Astrocyte (in vitro differentiated cells and primary cell): ENCODE measurements at places on chromosomes 11 and 22. TPM values are rescaled to one million over a fixed set of nuclear protein-coding genes. Genes with fewer than 3 reads are reported as not detected.

GRCh38 chr22:49796596-49797270 lies 30.9 kb downstream of the BRD1 start:
- H3K4me1 ChIP-seq = no peaks in the 10 kb centered on the region
- H3K4me3 ChIP-seq = no peak overlapping the region
- H3K36me3 ChIP-seq = peaks cover 31% of the 10 kb centered on the region

GRCh38 chr11:34566208-34566551 lies 52.6 kb upstream of the ELF5 start:
- no peak for DNase-seq
- H3K27me3 ChIP-seq = no peaks in the 10 kb centered on the region
- peaks cover 11% of the 10 kb centered on the region for H3K4me1 ChIP-seq
- no peak overlapping the region for H3K4me3 ChIP-seq

DNA sequence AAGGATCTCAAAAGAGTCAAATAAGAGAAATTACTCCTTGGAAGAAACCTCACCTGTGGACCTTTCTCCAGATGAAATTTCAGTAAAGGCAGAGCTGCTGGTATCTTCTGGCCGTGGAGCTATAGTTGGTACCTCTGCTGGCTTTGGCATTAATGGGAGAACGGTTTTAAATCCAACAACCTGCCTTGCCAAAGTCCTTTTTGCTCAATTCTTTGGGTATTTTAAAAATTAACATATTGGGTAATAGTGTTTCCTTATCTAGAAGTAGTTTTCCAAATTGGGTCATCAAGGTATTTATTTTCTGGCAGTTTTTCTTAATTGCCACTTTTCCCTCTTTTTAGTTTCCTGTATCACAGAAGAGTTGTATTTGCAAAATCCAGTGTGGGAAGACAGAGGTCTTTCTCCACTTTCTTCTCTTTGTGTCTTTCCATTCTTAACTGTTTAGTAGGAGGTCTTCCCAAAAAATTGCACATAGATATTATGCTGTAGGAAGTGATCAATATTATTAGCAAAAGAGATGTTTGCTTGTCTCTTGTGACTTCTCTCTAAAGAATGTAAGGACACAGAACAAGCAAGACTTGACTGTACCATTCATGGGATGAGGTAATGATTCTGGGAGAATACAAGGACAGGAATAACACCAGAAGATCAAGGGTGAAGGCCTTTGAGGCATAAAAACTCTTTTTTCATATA lies at the start of gene SAA4:
Gene SAA4, minus strand, starts transcription at position 139 of the 693 bp plus-strand sequence. CDS start 876 bp downstream, outside the sequence.
- no peaks in the 10 kb centered on the region for H3K4me1 ChIP-seq
- no peak within 1 kb of the TSS for H3K27ac ChIP-seq
- no peaks in the 10 kb centered on the region for H3K27me3 ChIP-seq

Gene OR5T3
- not detected in 2 replicates for total RNA-seq

GRCh38 chr11:104246590-104246989 lies 82.6 kb upstream of the PDGFD start:
- H3K36me3 ChIP-seq = no peaks in the 10 kb centered on the region
- H3K4me3 ChIP-seq = no peak overlapping the region
- no peak overlapping the region for H3K27ac ChIP-seq
- no peaks in the 10 kb centered on the region for H3K27me3 ChIP-seq
- H3K4me1 ChIP-seq = no peaks in the 10 kb centered on the region
- no peak for DNase-seq

DNA sequence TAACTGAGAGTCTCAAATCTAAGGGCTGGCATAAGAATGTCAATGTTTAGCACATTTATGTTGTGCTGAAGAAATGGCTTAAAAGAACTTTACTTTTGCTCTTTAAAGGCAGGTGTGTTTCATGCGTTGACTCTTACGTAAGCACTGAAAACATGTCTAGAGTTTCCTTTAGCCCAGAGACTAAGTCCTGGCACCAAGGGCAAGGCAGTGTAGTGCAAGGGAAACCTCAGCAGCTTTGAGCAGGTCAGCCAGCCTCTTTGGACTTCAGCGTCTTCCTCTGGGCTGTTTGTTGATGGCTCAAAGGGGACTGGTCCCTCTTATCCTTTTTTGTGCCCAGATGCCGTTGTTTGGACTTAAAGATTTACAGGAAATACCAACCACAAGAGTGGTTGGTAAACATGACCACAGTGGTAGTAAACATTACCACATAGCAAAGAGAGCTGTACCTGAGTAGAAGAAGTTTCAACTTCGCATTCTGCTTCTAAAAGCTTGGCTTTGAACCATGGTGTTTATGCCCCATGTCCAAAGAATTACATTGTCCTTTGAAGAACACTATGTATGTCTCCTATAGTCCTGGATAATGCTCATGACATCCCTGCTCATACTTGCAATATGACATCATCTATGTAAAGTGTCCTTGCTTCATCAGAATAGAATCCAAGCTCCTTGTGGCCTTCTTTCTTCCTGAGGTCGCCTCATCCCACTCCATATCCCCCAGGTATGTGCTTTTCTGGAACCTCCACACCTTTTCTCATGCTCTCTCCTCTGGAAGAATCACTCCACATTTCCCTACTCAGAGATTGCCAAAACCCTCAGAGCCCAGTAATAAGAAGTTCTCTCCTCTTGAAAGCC lies 23.5 kb downstream of the TENM4 start:
- peak; percentile 16 for DNase-seq
- H3K36me3 ChIP-seq = no peaks in the 10 kb centered on the region
- peaks cover 53% of the 10 kb centered on the region for H3K4me1 ChIP-seq
- H3K4me3 ChIP-seq = no peak overlapping the region

Gene TSPAN18
- 31.7 and 39.1 TPM in 2 replicates for total RNA-seq

Gene OR8A1
- not detected in 2 replicates for total RNA-seq

DNA sequence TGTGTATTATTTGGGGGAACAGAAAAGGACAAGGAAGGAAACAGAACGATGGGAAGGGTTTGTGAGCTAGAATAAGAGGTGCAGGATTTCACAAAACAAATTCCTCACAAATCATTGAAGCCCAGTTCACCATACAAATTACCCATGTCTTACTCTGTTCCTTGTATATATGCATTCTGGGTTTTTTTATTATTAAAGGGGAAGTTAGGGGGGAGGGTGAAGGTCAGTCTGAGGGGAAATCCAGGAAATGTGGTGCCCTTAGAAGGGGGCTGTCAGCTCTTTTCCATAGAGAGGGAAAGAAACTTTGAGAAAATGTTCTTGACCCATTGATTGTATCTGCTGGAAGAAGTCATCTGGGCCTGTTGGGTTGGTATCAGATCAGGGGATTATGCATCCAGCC lies 90.8 kb downstream of the RNF169 start:
- H3K36me3 ChIP-seq = peaks cover 38% of the 10 kb centered on the region
- H3K4me1 ChIP-seq = peaks cover 4% of the 10 kb centered on the region
- no peaks in the 10 kb centered on the region for H3K27me3 ChIP-seq
- DNase-seq = no peak

DNA sequence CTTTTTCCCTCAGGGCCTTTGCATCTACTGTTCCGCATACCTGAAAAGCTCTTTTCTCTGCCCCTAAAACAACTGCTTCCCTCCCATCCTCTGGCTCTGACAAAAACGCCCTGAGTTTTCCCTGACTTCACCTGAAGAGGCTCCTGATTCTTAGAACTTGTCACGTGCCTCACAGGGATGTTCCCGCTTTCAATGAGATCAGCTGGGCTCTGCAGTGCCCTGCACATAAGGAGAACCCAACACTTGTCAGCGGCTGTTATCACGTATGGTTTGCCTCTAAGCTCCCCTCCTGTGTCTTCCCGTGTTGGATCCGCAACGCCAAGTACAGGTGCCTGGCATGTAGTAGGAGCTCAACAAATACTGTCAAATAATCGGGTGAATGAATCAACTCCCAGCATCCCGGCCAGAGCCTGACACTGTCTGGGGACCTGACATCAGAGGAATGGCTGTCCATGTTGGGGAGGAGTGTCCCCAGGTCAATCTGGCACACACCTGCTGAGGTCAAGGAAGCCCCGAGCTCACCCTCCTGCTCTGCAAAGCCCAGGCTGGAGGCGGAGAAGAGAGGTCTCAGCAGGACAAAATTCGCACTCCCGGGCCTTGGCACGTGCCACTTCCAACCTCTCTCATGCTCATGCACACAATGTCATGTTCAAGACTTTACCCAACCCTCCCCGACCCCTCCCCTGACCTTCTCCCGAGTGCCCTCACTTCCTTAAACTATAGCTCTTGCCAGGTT lies 4.2 kb upstream of the GRK2 start:
- no peak for DNase-seq
- H3K27ac ChIP-seq = no peak overlapping the region
- peaks cover 1% of the 10 kb centered on the region for H3K36me3 ChIP-seq

GRCh38 chr11:66221726-66222236 lies 46.7 kb upstream of the RAB1B start:
- no peak for DNase-seq
- H3K36me3 ChIP-seq = peaks cover 23% of the 10 kb centered on the region
- no peaks in the 10 kb centered on the region for H3K4me1 ChIP-seq

DNA sequence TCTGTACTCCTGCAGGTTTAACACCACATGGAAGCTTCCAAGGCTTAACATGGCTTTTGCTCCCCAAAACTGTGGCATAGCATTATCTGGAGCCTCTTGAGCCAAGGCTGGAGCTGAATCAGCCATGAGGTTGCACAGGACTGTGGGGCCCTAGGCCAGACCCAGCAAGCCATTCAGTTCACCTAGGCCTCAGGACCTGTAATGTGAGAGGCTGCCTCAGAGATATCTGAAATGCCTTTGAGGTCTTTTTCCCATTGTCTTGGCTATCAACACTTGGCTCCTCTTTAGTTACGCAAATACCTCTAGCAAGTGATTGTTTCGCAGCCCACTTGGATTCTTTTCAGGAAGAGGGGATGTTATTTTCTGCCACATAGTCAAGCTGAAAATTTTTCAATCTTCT lies 72.0 kb downstream of the VPREB1 start:
- H3K27ac ChIP-seq = no peak overlapping the region
- H3K27me3 ChIP-seq = no peaks in the 10 kb centered on the region
- H3K4me1 ChIP-seq = no peaks in the 10 kb centered on the region
- H3K36me3 ChIP-seq = peaks cover 9% of the 10 kb centered on the region
- no peak for DNase-seq

- H3K4me1 ChIP-seq = peaks cover 21% of the 10 kb centered on the region
- no peaks in the 10 kb centered on the region for H3K27me3 ChIP-seq
- no peak for DNase-seq
- no peak overlapping the region for H3K27ac ChIP-seq
Measured at GRCh38 chr22:30398685-30399680, 2.2 kb downstream of the SEC14L2 start.

- no peaks in the 10 kb centered on the region for H3K27me3 ChIP-seq
- peaks cover 64% of the 10 kb centered on the region for H3K36me3 ChIP-seq
- no peak for DNase-seq
- no peak overlapping the region for H3K4me3 ChIP-seq
- no peaks in the 10 kb centered on the region for H3K4me1 ChIP-seq
Measured at GRCh38 chr11:3685923-3686322, 14.7 kb upstream of the CHRNA10 start.

DNA sequence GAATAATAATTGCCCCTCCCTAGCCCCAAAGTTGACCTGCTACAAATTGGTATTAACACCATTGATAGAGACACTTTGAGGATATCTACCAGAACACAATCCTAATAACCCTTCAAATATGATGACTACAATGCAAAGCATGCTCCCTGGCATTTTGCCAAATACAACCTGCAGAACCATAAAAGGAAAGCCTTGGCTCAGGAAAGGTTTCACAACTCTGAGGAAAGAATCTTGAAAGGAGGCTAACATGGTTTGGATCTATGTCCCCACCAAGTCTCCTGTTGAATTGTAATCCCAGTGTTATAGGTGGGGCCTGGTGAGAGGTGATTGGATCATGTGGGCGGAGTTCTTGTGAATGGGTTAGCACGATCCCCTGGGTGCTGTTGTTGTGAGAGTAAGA lies 140.4 kb upstream of the ARHGAP42 start:
- DNase-seq = peak; percentile 55
- no peak overlapping the region for H3K4me3 ChIP-seq
- H3K36me3 ChIP-seq = no peaks in the 10 kb centered on the region
- H3K27ac ChIP-seq = no peak overlapping the region
- no peaks in the 10 kb centered on the region for H3K27me3 ChIP-seq

DNA sequence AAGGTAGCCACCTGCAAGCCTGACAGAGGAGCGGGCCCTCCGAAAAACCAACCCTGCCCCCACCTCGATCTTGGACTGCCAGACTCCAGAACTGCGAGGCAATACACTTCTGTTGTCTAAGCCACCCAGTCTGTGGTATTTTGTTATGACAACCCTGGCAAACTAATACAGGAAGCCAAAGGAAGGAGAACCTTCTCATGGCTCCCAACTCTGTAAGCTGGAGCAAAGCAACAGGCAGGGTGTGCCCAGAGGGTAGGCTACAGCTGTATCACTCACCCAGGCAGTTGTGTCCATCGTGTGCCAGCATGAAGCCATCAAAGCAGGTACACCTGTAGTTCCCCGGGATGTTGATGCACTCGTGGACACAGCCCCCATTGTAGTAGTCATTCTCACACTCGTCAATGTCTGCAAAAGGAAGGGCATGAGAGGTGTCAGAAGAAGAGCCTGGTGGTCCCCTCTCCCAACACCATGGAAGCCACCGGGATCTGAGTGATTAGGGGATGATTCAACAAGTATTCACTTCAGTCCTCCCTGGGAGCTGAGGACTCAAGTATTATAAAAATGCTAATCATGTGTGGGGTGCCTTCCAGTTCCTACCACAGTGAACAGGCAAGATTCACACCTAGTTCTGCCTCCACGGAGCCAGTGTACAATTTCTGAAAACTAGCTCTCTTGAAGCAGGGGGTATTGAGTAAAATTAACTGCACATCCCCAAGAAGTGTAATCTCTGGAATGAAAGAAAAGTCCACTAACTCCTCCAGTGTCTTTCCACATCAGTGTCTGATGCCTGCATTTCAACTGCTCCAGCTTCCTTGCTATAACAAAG lies 23.3 kb downstream of the SCUBE1 start:
- no peak overlapping the region for H3K4me3 ChIP-seq
- H3K27me3 ChIP-seq = peaks cover 34% of the 10 kb centered on the region
- H3K4me1 ChIP-seq = peaks cover 4% of the 10 kb centered on the region
- no peak overlapping the region for H3K27ac ChIP-seq
- peak; percentile 16 for DNase-seq
- no peaks in the 10 kb centered on the region for H3K36me3 ChIP-seq

GRCh38 chr11:1936072-1936780 lies 10.9 kb upstream of the MRPL23 start:
- H3K4me3 ChIP-seq = no peak overlapping the region
- no peak overlapping the region for H3K27ac ChIP-seq
- H3K4me1 ChIP-seq = no peaks in the 10 kb centered on the region
- no peaks in the 10 kb centered on the region for H3K27me3 ChIP-seq
- no peak for DNase-seq

DNA sequence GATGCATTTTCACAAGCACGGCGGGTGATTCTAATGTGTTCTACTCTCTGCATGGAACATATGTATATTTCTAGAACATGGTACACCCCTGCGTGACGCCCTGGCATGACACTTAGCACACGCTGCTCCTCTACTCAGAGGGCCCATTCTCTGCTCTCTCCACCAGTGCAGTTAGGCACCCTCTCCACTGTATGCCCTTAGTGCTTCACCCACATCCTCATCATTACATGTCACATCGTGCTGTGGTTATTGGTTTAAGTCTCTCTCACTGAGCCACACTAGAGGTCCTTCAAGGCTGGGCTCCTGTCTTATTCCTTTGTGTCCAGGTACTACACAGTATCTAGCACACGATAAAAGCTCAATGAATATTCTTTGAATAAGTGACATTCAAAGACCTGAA lies 16.7 kb downstream of the TMPRSS13 start:
- H3K27ac ChIP-seq = no peak overlapping the region
- no peak for DNase-seq
- no peak overlapping the region for H3K4me3 ChIP-seq
- H3K27me3 ChIP-seq = peaks cover 19% of the 10 kb centered on the region
- H3K4me1 ChIP-seq = peaks cover 2% of the 10 kb centered on the region

GRCh38 chr11:103714246-103714645 lies 322.2 kb upstream of the DDI1 start:
- H3K4me1 ChIP-seq = no peaks in the 10 kb centered on the region
- no peak overlapping the region for H3K27ac ChIP-seq
- no peak overlapping the region for H3K4me3 ChIP-seq
- H3K36me3 ChIP-seq = no peaks in the 10 kb centered on the region
